ENCODE measurements at places on chromosomes 11 and 22. TPM values are rescaled to one million over a fixed set of nuclear protein-coding genes. Genes with fewer than 3 reads are reported as not detected.

The OR2AG1 gene
- total RNA-seq = not detected

The MS4A6A gene
- 106 TPM for total RNA-seq

The SMC1B gene
- total RNA-seq = not detected

The BTG4 gene
- 0.74 TPM for total RNA-seq

The IFITM1 gene
- total RNA-seq = 104 TPM

The CLP1 gene
- total RNA-seq = 12.4 TPM

The RPS3 gene
- total RNA-seq = 2,104 TPM

The CHRM1 gene
- total RNA-seq = 1.5 TPM

The SERHL2 gene
- total RNA-seq = 3.3 TPM

The TRPM5 gene
- total RNA-seq = 0.18 TPM

All from lung (tissue), 17 donors.